NCI-H446 (cell line): ENCODE measurements at places on chromosomes 13 and 19.

GRCh38 chr19:56266051-56266450, 6.5 kb upstream of the EDDM13 start:
- DNase-seq = no peak

DNA sequence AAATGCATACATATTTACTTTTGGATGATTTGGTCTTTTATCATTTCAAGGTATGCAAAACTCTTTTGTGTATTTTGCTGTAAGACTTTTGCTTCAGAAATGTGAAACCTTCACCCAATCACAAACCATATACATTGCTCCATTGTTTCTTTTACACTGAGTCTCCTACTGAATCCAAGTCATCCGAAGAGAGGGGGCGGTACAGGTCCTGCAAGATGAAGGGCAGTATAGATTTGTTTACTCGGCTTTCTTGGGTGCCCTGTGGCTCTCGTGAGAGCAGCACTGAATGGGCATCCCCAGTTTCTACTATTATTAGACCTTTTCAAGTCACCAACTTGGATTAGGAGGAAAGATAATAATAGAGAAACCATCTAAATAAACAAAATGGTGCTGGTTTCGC, 280.6 kb downstream of the DCLK1 start:
- no peak for DNase-seq

- no peak for DNase-seq
These were observed 300.3 kb downstream of the FOXO1 start for GRCh38 chr13:40366119-40366518.

GRCh38 chr19:49624967-49625910, 14.7 kb downstream of the RRAS start:
- no peak for DNase-seq

- no peak for DNase-seq
These were observed 198.8 kb downstream of the GPC6 start for GRCh38 chr13:93425411-93425810.

DNA sequence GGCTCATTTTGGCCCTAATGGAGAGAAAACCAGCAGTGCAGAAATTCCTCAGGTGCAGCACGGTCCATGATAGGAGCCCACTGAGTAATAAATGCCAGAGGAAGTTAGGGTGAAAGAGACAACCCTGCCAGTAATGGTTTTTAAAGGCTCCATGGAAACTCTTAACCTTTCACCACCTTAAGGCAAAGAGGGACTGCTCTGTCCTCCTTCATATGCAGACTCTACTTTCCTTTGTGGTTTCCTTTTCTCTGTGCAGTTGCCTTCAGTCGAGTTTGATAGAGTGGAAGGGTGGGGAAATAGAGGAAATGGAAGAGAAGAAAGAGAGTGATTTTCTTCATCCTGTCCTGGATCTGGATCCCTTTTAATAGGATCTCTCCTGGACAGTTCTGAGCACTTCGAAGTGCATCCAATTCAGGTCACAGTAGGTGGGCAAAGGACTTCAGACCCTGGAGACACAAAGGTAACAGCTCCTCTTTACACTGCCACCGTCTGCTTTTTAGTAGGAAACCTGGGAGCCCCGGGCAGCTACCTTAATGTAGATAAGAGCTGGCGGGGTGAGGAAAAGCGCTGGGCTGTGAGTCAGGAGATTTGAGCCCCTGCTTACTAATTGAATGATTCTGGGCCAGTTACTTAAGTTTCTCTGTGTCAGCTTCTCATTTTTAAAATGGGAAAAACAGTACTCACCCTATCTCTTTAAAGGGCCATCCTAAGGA, 294.8 kb downstream of the KCNRG start:
- no peak for DNase-seq
